Mesenteric fat pad (tissue), 1 donor: ENCODE measurements at places on chromosomes 1 and 21. TPM values are rescaled to one million over a fixed set of nuclear protein-coding genes. Genes with fewer than 3 reads are reported as not detected.

The MARK1 gene
- 19.2 TPM for total RNA-seq

The ITPKB gene
- 34.9 TPM for total RNA-seq

The MR1 gene
- total RNA-seq = 14.2 TPM

The ELOA gene
- total RNA-seq = 51.1 TPM
